Tibial nerve (tissue), 4 donors: ENCODE measurements at places on chromosomes 4 and X. TPM values are rescaled to one million over a fixed set of nuclear protein-coding genes. Genes with fewer than 3 reads are reported as not detected.

MGAT4D gene
- total RNA-seq = not detected

DNA sequence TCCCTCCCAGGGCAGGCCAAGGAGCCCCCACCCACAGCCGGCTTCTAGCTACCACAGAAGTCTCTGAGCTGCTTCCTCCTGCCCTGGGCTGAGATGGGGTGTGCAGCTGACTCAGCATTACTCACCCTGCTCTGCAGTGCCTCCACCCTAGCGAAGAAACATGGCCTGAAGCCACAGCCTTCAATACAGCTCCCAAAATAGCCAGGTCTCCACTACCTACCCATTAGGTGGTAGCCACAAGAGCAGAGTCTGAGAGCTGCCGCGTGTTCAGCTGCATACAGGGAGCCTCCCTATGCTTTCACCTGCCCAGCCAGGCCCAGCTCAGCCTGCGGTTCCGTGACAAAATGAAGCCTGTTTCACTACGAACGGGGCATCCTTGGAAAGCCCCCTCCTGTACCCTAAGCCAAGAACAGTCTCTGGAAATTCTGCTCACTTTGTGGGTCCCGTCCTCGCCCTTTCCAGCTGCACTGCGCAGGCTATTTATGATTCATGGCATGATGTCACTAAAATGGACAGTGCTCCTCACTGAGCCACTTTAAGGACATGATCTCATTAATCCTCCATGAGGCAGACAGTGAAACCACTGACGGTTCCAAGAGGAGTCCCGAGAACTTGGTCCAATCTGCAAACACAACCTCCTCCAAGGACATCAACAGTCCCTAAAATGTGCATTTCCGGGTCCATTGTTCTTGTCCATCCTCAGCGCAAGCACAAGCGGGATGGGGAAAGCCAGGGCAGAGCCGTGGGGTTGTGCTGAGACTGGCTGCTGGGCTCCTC lies 20.2 kb downstream of the WDR1 start:
- DNase-seq = peak; percentile 40

GRCh38 chr4:173325007-173325736 lies 9.0 kb downstream of the HMGB2 start:
- DNase-seq = no peak

DNA sequence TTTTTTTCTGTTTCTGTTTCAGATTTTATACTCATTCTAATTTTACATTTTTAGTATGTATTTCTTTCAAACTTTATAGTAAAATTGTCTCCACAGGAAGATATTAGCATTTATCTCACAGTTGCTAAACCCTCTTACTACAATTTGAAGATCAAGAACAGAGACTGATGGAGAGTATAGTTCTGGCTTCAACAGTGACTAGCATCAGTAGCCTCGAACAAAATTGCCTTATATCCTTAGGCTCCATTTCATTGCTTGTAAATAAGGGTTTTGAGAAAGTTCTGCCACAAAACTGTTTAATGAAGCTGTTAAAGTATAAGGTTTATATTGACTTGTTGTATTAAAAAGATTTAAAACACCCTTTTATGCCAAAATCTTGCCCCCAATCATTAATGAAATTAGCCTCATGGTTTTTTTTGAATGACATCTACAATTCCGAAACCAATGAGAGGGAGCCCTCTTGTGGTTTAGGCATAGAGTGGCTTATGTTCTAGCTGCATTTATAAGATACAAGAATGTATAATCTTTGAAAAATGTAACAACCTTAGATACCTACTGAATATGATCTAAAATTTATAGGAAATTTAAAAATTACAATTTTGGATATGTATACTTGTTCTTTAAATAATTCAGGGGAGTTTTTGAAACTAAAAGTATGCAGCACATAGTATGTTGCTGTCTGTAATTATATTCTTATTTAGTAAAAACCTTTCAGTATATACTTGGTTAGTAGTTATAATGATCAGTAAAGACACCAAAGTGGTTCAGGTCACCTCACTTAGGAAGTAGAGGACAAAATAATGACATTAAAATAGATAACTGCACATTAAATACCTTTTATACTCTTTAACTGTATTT lies 109.8 kb upstream of the HPGD start:
- no peak for DNase-seq

DNA sequence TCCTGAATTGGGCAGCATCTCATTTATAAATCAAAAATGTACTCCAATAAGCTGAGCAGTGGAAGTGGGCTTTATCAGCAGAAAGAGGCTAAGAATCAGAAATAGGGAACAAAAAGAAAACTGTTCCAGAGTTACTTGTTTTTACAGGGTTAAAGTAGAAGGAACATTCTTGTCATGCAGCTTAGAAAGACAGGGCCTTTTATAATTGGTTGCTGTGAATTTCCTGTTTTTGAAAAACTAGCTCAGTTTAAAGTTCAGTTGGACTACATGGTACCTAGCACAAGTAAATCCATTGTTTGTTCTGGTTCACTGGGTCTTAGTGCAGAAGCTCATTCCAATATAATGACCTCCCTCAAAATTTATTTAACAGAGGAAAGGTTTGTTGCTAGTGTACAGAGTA lies 200.8 kb downstream of the GRIA2 start:
- DNase-seq = no peak

BTC gene
- 1.4 TPM for total RNA-seq
